ENCODE measurements at places on chromosomes 3 and 15. TPM values are rescaled to one million over a fixed set of nuclear protein-coding genes. Genes with fewer than 3 reads are reported as not detected.

The ZNF774 gene
- total RNA-seq, result 2.3 TPM

The SLC28A2 gene
- not detected for total RNA-seq

The PLSCR5 gene
- total RNA-seq, result not detected

The ADCY5 gene
- under 0.01 TPM for total RNA-seq

The LCTL gene
- not detected for total RNA-seq

The TGM4 gene
- total RNA-seq, result not detected

The MYZAP gene
- total RNA-seq, result not detected

The HMCES gene
- 11.1 TPM for total RNA-seq

The LYZL4 gene
- total RNA-seq, result not detected

The ZNF385D gene
- 11.5 TPM for total RNA-seq

The PLCB2 gene
- total RNA-seq, result not detected

The LRRC34 gene
- 7.4 TPM for total RNA-seq

The SLC2A2 gene
- total RNA-seq, result not detected

The PPP1R14D gene
- not detected for total RNA-seq

The NPHP3 gene
- total RNA-seq, result 48.9 TPM

The OIP5 gene
- total RNA-seq, result 0.25 TPM

The JMJD7 gene
- 3.1 TPM for total RNA-seq

The RARB gene
- 3.1 TPM for total RNA-seq
